ENCODE measurements at places on chromosomes 6 and 20.

GRCh38 chr20:54103762-54104600 lies 33.6 kb upstream of the BCAS1 start:
- DNase-seq = no peak

DNA sequence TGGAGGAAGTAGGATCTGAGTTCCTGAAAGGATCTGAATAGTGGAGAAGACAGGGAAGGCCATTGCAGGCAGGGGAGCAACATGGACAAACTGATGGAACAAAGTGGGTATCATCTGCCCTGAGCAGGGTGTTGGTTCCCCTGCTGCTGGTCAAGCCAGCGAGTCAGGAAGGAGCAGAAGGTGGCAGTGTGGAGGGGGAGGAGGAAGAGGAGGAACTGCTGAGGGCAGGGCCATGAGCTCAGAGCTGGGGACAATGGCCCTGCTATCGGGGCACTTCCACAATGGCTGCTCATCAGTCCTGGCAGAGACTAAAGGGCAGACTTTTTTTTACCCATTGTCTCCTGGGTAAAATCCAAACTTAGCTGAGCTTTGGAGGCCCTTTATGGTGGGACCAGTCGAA lies 13.6 kb downstream of the CNBD2 start:
- no peak for DNase-seq

GRCh38 chr6:87146363-87146762 lies 9.0 kb upstream of the ZNF292 start:
- no peak for DNase-seq

DNA sequence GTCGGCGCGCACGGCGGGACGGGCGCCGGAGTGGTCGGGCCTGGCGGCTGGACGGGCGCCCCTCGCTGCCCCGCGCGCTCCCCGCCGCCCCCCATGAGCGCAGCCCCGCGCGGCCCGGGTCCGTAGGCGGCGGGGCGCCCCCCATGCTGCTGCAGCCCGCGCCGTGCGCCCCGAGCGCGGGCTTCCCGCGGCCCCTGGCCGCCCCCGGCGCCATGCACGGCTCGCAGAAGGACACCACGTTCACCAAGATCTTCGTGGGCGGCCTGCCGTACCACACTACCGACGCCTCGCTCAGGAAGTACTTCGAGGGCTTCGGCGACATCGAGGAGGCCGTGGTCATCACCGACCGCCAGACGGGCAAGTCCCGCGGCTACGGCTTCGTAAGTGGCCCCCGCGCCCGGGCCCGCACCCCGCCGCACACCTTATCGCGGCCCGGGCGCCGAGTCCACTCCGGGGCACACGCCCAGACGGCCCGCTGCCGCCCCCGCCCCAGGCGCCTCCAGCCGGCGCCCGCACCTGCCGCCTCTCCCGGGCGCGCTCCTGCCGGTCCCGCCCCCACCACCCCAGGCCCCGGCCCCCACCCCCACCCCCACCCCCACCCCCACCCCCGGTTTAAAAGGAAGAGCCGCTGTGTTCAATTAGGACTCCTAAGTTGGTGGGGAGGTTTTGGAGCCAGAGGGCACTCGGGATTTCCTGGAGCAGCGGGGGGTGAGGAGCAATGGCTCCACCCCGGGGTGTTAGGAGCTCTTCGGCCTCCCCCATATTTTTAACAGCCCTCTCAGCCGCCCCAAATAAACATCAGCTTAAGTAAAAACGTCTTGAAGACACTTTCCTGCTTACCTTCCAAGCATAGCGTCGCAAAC lies 474 bp downstream of the RBM38 start:
- peak; percentile 78 for DNase-seq

GRCh38 chr6:15779726-15780125 lies 116.9 kb upstream of the DTNBP1 start:
- no peak for DNase-seq

DNA sequence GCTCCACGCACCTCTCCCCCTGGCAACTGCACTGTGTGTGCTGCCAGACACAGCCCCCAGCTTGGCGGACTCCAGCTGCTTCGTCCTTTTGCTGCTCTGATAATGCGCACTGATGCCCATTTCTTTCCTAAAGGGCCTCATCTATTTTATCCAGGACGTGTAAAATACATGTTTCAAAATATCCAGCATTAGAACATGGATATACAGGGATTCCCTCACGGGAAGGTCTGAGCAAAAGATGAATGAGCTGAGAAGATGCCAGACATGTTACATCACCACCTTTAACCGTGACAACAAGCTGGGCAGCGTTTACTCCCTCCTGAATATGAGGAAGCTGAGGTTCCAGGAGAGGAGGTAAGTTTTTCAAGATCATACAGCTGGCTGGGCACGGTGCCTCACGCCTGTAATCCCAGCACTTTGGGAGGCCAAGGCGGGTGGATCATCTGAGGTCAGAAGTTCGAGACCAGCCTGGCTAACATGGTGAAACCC lies 32.8 kb downstream of the TNXB start:
- no peak for DNase-seq

GRCh38 chr6:52546678-52547077 lies 30.2 kb downstream of the TRAM2 start:
- no peak for DNase-seq

DNA sequence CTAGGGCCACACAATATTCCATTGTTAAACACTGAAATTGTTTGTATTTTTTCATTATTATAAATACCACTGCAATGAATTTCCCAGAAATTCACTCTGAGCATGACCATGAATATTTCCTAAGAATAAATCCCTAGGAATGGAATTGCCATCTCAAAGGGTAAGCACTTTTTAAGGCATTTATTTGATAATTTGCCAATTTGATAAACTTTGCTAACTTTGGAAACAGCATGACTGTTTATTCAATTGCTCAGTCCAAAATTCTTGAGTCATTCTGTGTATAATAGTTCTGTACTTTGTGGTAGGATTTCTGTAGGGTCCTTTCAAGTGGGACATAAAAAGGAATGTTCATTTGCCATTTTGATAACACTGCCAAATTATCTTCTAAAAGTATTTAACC lies 44.2 kb upstream of the TOX2 start:
- no peak for DNase-seq

- DNase-seq = peak; percentile 99
These were observed 123.3 kb downstream of the PXDC1 start for GRCh38 chr6:3627956-3628835.

DNA sequence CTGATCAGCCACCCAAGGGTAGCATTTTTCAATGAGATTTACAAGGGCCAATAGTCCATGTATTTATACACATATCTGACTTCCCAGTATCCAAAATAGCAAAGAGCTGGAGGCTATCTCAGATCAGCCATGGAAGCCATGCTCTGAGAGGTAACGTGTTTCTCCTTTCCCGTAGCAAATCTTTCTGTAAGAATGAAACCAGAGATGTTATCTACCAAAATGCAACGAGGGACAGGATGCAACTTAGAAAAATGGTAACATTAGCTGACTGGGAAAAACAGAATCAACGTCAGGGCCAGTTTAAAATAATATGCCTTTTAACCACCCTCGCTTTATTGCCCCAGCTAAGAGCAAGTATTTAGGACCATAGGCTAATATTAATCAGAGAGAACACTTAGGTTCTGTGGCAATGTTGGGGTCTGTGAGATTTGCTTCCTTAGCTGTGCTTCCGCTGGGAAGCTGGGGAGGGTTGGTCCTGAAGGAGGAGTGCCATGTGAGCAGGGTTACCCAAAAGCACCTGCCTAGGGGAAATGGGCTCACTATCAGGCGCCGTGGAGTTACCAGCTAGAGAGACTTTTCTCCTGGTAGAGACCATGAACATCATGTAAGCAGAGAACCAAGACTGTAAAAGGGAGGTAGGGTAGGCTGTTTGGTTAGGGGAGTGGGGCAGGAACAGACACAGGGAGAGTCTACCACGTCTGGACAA lies 1.2 kb downstream of the ZNF831 start:
- DNase-seq = no peak

- DNase-seq = no peak
These were observed 43.7 kb downstream of the CCDC170 start for GRCh38 chr6:151537556-151537955.

DNA sequence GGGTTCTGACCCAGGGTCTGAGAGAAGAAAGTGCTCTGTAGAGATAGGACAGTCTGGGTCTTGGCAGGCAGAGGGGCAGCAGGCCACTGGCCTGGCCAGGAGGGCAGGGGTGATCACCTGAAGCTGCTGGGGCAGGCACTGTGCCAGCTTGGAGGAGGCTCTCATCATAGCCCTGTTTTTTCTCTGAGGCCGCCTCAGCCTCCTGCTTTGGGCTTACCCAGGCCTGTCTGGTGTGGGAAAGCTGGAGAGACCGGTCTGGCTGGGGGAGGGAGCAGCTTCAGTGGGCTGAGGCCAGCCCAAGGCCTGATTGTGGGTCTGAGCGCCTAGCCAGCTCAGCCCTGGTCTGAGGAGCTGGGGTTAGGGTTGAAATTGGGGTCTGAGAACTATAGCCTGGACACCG lies 3.9 kb downstream of the LPIN3 start:
- no peak for DNase-seq

GRCh38 chr20:31474097-31474436 lies 860 bp downstream of the DEFB124 start:
- no peak for DNase-seq

DNA sequence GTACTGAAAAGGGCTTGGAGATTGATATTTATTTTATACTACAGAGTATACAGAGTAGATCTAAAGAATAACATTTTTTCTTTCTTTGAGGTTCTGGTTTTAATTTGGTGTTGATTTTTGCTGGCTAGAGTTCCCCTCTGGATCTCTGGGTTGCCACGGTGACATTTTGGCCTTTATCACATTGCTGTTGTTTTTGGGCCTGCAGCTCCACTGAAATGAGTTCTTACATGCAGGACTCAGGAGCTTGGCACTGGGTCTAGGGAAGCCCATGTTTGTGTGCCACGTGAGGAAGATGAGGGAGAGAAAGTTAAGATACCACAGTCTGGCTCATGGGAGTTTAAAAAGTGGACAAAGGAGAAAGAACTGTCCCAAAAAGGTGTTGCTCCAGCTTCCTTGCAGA lies 7.4 kb upstream of the TFAP2C start:
- DNase-seq = no peak

DNA sequence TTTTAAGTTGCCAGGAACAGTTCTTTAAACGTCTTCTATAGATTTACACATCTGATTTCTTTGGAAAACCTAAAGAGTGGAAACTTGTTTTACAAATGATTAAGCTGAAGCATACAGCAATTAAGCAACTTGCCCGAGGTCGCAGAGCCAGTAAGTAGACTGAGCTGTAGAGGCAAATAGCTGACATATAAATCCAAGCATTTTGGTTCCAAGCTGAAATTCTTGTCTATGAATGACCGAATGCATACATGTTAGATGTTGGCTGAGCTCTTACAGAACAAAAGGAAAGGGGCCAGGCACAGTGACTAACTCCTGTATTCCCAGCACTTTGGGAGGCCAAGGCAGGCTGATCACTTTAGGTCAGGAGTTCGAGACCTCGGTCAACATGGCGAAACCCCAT lies 101.8 kb upstream of the SGK1 start:
- no peak for DNase-seq

DNA sequence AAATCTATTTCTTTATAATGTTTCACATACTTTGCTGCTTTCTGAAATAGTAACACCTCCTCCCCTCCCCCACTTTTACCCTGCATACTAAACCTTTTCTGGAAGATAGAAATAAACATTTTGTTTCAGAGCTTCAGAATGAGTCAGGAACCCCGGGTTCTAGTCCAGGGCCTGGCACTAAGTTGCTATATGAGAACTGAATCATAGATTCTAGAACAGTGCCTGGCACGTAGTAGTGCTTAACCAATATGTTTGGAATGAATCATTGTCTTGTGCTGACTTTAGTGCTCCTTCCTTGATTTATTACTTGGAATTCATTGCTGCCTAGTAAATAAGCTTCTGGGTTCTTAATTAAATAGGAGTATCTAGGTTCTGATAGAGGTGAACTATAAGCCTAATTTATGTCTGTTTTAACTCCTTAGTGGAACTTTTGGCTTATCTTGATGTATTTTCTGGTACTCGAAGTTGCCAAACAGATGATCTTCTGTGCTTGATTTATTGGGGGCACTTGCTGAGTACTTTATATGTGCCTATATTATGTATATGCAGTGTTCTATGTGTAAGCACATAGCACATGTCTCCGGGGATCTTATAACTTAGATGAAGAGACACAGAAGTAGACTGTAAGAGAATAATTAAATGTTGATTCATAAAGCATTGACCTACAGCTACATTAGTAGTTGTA lies 18.6 kb downstream of the TAB2 start:
- DNase-seq = no peak

- peak; percentile 80 for DNase-seq
These were observed 43.6 kb upstream of the SLC32A1 start for GRCh38 chr20:38680500-38681306.

DNA sequence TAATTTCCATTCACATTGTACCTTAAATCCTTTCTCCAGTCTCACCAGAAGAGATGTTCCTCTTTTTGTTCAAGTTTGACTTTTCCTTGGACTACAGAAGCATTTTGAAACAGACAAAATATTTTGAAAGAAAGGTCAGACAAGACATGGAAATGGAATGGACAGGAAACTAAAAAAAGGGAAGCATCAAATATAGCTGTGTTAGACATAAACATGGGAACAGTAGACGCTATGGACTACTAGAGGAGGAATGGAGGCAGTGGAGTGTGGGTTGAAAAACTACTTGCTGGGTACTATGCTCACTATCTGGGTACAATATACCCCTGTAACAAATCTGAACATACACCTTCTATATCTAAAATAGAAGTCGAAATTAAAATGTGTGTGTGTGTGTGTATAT lies 4.1 kb upstream of the FAM135A start:
- DNase-seq = no peak

- DNase-seq = no peak
These were observed 84.9 kb downstream of the MMS22L start for GRCh38 chr6:97198046-97198565.

DNA sequence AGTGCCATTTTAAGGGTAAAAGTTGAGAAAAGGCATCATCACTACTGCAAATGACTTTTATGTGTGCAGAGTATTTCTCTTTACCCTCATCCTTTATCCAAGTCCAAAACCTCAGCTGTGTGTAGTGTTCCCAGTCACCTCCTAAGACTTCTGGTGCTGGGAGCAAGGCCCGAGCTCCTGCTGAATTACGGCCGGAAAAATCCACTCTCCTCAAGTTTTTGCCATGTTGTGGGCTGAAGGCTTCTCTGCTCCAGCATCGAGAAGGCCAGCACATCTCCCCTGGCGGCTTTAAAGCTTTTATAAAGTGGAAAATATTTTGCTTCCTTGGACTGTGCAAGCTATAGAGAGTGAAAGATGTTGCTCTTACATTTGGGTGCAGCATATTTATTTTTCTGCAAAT lies 153.2 kb upstream of the THBS2 start:
- DNase-seq = no peak

- DNase-seq = no peak
These were observed 10.7 kb downstream of the HLA-A start for GRCh38 chr6:29953001-29953441.

All from NCI-H1417 (cell line).